Dermis lymphatic vessel endothelial cell (primary cell): ENCODE measurements at places on chromosomes 2 and 18. TPM values are rescaled to one million over a fixed set of nuclear protein-coding genes. Genes with fewer than 3 reads are reported as not detected.

The MRPL19 gene
- total RNA-seq, result 31.4 and 33.7 TPM in 2 replicates

The ENOSF1 gene
- 28.2 and 29.8 TPM in 2 replicates for total RNA-seq

The ECEL1 gene
- total RNA-seq, result not detected in 2 replicates

The ANKZF1 gene
- 20.5 and 22.2 TPM in 2 replicates for total RNA-seq

The STARD6 gene
- total RNA-seq, result 0.11 TPM in 1 of 2 replicates, not detected in the other

The IGFBP2 gene
- 1.4 and 9.6 TPM in 2 replicates for total RNA-seq

The RFX8 gene
- 0.11 and 0.17 TPM in 2 replicates for total RNA-seq

The RGPD4 gene
- total RNA-seq, result not detected in 2 replicates

The PGAP1 gene
- 2.2 and 3.4 TPM in 2 replicates for total RNA-seq

The TGIF1 gene
- 90.7 and 127 TPM in 2 replicates for total RNA-seq

The SNRPD1 gene
- 13.3 and 22.8 TPM in 2 replicates for total RNA-seq

The CRYGD gene
- not detected in 2 replicates for total RNA-seq

The GAL3ST2 gene
- total RNA-seq, result not detected in 2 replicates
